ENCODE measurements at places on chromosomes 6 and 20.

DNA sequence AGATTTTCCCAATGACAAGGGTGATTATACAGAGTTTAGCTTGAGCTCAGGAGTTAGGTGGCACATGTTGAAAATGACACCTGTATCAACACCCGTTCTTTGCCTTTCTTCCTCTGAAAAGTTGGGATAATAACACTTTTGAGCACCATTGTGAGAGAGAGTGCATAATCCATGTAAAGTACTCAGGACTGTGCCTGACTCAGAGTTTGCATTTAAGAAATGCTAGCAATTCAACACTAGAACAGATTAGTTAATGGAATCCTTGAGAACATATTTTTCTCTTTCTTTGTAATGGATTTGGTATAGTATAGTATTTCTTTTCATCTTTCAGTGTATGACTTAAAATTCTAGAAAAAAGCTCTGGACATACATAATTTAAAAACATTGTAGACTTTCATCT is 449.2 kb downstream of the GJA1 start:
- no peak for DNase-seq

- no peak for DNase-seq
These were observed 6.1 kb upstream of the PKIG start for GRCh38 chr20:44576297-44576696.

- DNase-seq = no peak
These were observed 116.5 kb upstream of the CBLN4 start for GRCh38 chr20:56121850-56122249.

GRCh38 chr20:62835931-62836861 is 19.3 kb downstream of the COL9A3 start:
- no peak for DNase-seq

- DNase-seq = no peak
These were observed 567 bp downstream of the ADTRP start for GRCh38 chr6:11778036-11778435.

- DNase-seq = no peak
These were observed 256.4 kb downstream of the TMEM242 start for GRCh38 chr6:157066781-157067491.

DNA sequence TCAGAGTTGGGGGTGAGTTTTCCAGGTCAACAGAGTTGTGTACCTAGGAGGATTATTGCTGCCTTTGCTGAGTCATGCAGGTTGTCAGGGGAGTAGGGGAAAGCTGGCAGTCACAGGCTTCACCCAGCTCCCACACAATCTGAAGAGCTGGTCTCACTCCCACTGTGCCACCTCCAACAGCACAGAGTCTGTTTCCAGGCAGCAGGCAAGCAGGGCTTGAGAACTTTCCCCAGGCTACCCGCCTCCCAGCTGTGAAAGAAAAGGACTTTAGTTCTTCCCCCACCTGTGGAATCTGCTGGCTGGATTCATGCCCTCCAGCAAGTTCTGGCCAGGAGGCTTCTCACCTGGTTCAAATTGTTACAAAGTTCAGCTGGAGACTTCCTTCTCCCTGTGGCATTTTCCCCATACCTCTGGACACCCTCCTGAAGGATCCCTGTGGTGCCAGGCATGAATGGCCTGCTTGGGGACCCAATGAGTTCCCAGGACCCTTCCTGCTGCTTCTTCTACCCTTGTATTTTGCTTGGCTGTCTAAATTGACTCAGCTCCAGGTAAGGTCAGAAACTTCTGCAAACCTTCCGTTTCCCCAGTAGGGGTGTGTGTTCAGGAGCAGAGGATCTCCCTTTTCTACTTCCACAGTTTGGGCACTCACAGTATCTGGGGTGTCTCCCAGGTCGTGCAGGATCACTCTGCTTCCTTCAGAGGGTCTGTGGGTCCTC is 378.1 kb upstream of the MAN1A1 start:
- no peak for DNase-seq

- no peak for DNase-seq
These were observed 17.5 kb downstream of the UQCC1 start for GRCh38 chr20:35394271-35394670.

DNA sequence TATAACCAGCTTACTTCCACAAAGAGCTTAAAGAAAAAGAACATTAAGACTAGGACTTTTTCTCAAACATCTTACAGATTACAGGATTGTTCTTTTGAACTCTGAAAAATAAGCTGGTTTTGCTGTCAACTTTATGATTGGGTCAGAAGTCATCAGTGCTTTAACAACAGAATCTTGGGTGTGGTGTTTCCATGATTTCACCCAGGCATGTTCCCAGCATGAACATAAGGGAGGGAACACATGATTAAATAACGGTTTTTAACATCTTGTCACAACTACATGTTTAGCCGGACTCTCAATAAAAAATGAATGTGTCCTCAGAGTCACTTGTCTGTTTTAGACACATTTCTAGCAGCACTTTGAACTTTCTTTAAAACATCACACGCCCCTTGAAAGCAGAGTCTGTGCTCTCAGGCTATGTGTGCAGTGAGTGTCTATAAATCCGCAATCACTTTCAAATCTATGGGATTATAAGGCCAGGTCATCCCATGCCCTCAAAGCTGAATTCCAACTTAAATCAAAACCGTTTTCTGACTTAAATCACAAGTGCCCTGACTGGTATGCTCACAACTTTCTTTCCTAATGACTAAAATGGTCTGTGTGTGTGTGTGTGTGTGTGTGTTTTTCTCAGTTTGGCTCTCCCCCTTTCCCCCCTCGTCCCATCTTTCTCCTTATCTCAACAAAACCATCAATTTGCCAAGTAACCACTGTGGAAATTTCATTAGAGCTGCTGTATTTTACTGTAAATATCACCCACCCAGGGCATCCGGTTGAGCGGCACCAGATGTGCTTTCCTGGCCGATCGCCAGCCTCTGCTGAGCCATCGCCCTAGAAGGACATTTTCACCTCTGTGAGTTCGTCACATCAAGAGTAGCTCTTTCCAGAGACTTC is 216.8 kb upstream of the DTNBP1 start:
- DNase-seq = peak; percentile 23

DNA sequence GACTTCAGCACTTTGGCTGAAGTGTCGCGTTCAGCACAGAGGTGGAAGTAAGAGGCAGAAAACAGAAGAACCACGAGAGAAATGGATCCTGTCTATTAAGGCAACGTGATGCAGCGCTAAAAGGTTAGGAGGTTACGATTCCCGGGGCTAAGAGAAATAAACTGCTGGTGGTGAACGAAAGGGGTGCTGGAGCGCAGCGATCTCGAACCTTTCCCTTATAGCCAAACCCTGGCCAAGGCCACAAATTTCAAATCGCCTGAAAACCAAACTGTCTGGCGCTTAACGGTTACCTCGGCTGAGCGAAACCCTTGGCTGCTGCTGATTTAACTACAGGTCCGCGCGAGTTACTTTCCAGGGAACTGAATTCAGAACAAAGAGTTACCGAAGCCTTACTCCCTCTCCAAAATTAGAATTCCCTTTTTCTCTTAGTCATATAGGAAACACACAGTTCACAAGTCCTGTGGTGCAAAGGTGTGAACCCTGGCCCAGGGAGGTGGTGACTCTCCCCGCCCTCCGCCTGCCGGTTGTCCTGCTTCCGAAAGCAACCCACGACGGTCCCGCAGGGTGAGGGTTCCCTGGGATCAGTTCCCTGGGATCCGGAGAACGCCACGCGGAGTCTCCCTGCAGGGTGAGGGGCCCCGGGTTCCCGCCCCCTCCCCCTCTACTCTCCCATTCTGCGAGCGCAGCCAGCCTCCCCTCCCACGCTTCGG is 1.3 kb upstream of the SLC35D3 start:
- DNase-seq = no peak

DNA sequence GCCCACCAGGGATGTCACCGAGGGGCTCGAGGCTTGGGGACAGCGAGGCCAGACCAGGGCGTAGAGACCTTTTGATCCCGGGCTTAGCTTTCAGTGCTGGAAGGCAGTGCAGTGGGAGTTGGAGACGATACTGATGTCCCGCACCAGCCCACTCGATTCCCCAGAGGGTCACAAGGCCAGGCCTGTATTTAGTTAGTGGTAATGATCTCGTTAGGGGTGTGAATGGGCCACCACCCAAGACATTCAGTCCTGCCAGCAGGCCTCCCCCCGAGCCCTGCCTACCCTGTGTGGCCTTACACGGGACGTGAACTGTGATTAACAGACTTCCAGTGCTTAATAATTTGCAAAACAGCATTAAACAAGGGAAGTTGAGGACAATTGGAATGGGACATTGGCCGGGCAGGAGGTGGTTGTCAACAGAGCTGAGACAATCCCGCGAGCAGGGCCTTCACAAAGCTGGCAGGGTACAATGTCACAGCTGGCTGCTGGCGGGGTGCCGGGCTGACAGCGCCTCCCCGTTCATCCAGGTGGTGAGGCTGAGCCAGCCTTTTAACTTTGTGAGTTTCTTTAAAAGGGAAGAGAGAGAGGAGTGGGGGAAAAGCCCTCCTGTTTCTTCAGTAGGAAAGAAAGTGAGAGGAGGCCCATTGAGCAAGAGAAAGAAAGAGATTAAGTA is 175.3 kb upstream of the RALGAPA2 start:
- no peak for DNase-seq

GRCh38 chr6:86529635-86530034 is 407.7 kb upstream of the HTR1E start:
- no peak for DNase-seq

GRCh38 chr20:50929299-50930138 is 1.7 kb downstream of the ADNP start:
- peak; percentile 83 for DNase-seq

DNA sequence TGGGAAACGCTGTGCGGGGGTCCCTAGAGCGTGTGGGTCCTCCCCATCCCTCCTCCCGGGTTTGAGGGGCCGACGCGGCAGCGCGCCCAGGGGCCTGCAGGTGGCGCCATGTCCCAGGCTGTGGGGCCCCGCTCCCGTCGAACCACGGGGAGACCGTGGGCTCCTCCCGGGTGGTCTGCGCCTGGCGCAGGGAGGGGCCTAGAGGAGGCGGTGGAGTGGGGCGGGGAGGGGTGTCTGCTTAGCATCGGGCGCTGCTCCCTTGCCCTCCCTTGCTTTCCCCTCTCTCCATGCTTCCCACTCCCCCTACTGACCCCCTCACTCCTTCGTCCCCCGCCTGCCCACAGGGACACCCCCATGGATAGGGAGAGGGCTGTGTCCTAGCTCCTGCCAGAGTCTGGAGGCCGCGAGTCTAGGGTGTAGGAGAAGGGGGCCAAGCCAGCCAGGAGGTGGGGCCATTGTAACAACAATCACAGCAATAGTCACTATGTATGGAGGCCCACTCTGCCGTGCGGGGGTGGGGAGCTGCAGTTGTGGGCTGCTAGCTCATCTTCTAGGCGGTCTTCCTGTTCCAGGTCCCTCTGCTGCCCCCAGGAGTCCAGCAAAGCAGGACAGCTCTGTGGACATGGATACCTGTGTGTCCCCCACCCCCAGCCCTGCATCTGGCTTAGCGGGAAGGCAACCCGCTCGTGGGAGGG is 51.7 kb downstream of the CHMP4B start:
- DNase-seq = peak; percentile 29

DNA sequence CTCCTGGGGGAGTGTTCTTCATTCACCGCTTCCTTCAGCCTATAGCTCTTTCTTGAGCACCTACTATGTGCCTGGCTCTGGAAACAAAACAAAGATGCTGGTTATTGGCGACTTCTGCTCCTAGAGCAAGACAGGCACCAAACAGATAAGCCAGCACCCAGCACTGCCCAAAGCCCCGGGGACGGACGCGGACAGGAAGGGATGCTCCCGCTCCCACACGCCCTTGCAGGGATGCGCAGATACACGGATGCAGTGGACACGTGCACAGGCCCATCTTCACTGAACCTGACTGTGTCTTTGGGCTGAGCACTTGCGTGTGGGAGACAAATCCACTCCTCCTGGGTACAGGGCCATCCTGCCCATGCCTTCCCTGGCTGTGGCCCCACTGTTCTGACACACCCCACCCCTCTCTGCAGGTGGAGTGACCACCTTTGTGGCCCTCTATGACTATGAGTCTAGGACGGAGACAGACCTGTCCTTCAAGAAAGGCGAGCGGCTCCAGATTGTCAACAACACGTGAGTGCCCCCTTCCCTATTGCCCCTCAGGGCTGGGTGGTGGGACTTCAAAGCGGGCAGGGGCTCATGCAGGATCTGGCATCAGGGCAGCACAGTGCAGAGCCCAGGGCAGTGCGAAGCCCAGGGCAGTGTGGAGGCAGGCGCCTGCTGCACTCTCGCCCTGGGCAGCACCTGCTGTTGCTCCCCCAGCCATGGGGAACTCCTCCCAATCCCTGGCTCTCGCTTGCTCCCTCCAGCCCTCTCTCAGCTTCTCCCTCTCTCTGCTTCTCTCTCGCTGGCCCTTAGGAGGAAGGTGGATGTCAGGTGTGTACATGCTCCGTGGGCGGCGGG is 39.9 kb downstream of the SRC start:
- DNase-seq = no peak

GRCh38 chr6:80579391-80580023 is 473.0 kb downstream of the BCKDHB start:
- DNase-seq = no peak

- DNase-seq = no peak
These were observed 308.1 kb downstream of the FOXC1 start for GRCh38 chr6:1917626-1918371.

Data from activated CD8-positive, alpha-beta memory T cell treated with anti-CD3 and anti-CD28 coated beads for 1 hour (primary cell).